ENCODE measurements at places on chromosomes 16 and 17. TPM values are rescaled to one million over a fixed set of nuclear protein-coding genes. Genes with fewer than 3 reads are reported as not detected.

- H3K36me3 ChIP-seq, result peaks cover 8% of the 10 kb centered on the region
- DNase-seq, result no peak
- peaks cover 4% of the 10 kb centered on the region for H3K27me3 ChIP-seq
- H3K4me1 ChIP-seq, result peaks cover 9% of the 10 kb centered on the region
- no peak overlapping the region for H3K4me3 ChIP-seq
Measured at GRCh38 chr17:77728474-77728795, 230.1 kb upstream of the TNRC6C start.

- H3K27me3 ChIP-seq, result peaks cover 8% of the 10 kb centered on the region
- no peak for DNase-seq
- no peak overlapping the region for H3K4me3 ChIP-seq
- H3K27ac ChIP-seq, result no peak overlapping the region
Measured at GRCh38 chr16:86905302-86905701, 327.0 kb downstream of the FOXL1 start.

DNA sequence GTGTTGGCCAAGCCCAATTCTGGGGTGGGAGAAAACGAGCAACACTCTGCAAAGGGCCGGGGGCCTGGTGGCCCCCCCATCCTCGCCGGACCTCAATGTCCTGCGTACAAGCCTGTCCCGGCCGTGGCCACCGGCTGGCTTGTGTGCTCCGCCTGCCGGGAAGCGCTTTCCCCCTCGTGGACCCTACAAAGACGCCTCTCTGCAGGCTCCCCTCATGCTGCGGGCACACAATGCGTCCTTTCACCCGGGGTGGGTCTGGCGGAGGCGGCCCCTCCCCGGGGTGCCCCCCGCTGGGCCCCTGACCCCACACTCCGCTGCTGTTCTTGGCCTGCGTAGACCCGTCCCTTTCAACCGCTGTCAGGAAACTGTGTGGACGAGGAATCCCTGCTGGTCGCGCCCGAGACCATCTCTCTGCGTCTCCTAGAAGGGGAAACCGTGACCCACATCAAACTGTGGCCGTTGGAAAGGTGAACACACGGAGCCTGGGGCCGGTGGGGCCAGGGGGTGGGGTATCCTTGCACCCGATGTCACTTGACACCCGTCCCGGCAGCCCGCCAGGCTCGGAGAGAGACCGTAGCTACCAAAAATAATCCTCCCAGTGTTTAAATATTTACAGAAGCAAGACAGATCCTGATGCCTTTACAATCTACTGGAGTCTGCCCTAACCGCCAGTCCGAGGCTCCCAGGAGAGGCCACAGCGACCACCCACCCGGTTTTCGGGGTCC lies 43.6 kb downstream of the TBC1D16 start:
- peak overlapping the region; percentile 84 for H3K27ac ChIP-seq
- peaks cover 62% of the 10 kb centered on the region for H3K4me1 ChIP-seq

Gene MC1R
- 6.7 TPM for total RNA-seq

- DNase-seq, result no peak
- no peaks in the 10 kb centered on the region for H3K36me3 ChIP-seq
- H3K27me3 ChIP-seq, result peaks cover 3% of the 10 kb centered on the region
- no peaks in the 10 kb centered on the region for H3K4me1 ChIP-seq
Measured at GRCh38 chr16:25888868-25889267, 197.1 kb downstream of the HS3ST4 start.

Gene CYGB
- 10.1 TPM for total RNA-seq

- no peaks in the 10 kb centered on the region for H3K27me3 ChIP-seq
- no peak overlapping the region for H3K27ac ChIP-seq
- DNase-seq, result no peak
- peaks cover 3% of the 10 kb centered on the region for H3K36me3 ChIP-seq
Measured at GRCh38 chr17:78206298-78206697, 7.8 kb upstream of the BIRC5 start.

Gene TMC5
- total RNA-seq, result 2.2 TPM

DNA sequence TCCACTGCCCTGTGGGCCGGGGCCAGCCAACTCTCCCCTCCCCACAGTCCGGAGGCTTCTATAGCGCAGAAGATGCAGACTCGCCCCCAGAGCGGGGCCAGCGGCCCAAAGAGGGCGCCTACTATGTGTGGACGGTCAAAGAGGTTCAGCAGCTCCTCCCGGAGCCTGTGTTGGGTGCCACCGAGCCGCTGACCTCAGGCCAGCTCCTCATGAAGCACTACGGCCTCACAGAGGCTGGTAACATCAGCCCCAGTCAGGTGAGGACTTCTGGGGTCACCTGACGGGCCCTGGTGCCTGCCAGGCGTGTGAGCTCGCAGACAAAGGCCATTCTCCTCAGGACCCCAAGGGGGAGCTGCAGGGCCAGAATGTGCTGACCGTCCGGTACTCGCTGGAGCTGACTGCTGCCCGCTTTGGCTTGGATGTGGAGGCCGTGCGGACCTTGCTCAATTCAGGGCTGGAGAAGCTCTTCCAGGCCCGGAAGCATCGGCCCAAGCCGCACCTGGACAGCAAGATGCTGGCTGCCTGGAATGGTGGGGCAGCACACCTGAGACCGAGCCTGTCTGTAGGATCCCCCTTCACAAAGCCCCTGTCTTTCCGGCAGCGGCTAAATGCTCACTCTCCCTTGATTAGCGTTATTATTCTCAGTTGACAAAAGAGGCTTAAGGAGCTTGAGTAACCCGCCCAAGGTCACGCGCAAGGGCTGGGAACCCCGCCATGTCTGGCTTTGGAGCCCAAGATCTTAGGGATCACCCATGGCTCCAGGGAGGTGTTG lies 3.9 kb downstream of the SPATA20 start:
- H3K4me3 ChIP-seq, result no peak overlapping the region
- H3K4me1 ChIP-seq, result peaks cover 6% of the 10 kb centered on the region
- DNase-seq, result peak; percentile 78
- H3K27ac ChIP-seq, result no peak overlapping the region
- H3K27me3 ChIP-seq, result peaks cover 3% of the 10 kb centered on the region
- peaks cover 4% of the 10 kb centered on the region for H3K36me3 ChIP-seq

Gene WFDC1
- 3.0 TPM for total RNA-seq

- H3K4me1 ChIP-seq, result peaks cover 51% of the 10 kb centered on the region
- peak overlapping the region; percentile 93 for H3K27ac ChIP-seq
- no peak overlapping the region for H3K4me3 ChIP-seq
Measured at GRCh38 chr17:50064253-50065001, 8.5 kb downstream of the ITGA3 start.

Gene LPO
- total RNA-seq, result 0.27 TPM

GRCh38 chr16:53078765-53079485 lies 24.1 kb downstream of the CHD9 start:
- peaks cover 24% of the 10 kb centered on the region for H3K36me3 ChIP-seq
- H3K27ac ChIP-seq, result peak overlapping the region; percentile 95
- no peak overlapping the region for H3K4me3 ChIP-seq
- H3K4me1 ChIP-seq, result peaks cover 49% of the 10 kb centered on the region
- no peaks in the 10 kb centered on the region for H3K27me3 ChIP-seq
